ENCODE measurements at places on chromosomes 2 and 18.
A peak's percentile ranks its signal among the peaks of the same experiment; 100 is the strongest.

- DNase-seq = no peak
These were observed 65.2 kb downstream of the CCDC195 start for GRCh38 chr2:224650815-224651439.

GRCh38 chr2:96594691-96595152 lies 43.4 kb downstream of the KANSL3 start:
- DNase-seq = no peak

DNA sequence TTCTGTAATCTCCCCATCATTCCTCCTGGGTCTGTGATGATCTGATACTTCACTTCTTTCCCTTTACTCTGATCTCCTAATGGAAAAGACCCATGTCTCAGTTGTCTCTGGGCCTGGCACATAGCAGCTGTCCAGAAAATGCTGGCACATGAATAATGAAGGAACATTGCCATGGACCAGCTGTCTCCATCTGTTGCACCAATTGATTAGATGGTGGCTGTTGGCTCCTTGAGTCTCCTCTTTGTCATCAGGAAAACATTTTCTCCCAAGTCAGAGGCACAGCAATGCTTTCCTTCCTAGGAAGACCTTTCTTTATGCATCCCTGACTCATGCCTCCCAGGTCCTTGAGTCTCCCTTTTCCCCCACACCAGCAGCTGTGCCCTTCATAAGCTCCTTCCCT lies 286.2 kb upstream of the CXCR4 start:
- no peak for DNase-seq

GRCh38 chr18:63140997-63141777 lies 178.4 kb downstream of the BCL2 start:
- no peak for DNase-seq

- DNase-seq = peak; percentile 18
These were observed 97.4 kb upstream of the UPP2 start for GRCh38 chr2:158004126-158004764.

- no peak for DNase-seq
These were observed 114.0 kb downstream of the FAM210A start for GRCh38 chr18:13612196-13612997.

- no peak for DNase-seq
These were observed 832.8 kb upstream of the ID2 start for GRCh38 chr2:7849027-7849426.

DNA sequence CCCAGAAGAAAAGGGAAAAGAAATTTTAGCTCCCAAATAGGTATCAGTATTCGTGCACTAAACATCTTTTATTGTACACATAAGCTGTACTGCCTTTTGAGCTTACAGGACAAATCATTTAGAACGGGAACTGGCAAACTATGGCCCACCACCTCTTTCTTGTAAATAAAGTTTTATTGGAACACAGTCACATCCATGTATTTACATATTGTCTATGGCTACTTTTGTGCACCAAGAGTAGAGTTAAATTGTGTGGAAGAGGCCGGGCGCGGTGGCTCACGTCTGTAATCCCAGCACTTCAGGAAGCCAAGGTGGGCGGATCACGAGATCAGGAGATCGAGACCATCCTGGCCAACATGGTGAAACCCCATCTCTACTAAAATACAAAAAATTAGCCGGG lies 5.7 kb downstream of the TM4SF20 start:
- DNase-seq = no peak
